Stimulated activated CD8-positive, alpha-beta memory T cell treated with anti-CD3 and anti-CD28 coated beads, Interleukin-15, amount 100 ng/mL, for 4 hours (primary cell): ENCODE measurements at places on chromosomes 13 and 19.

GRCh38 chr19:27971071-27971470, 1241.9 kb downstream of the UQCRFS1 start:
- no peak for DNase-seq

DNA sequence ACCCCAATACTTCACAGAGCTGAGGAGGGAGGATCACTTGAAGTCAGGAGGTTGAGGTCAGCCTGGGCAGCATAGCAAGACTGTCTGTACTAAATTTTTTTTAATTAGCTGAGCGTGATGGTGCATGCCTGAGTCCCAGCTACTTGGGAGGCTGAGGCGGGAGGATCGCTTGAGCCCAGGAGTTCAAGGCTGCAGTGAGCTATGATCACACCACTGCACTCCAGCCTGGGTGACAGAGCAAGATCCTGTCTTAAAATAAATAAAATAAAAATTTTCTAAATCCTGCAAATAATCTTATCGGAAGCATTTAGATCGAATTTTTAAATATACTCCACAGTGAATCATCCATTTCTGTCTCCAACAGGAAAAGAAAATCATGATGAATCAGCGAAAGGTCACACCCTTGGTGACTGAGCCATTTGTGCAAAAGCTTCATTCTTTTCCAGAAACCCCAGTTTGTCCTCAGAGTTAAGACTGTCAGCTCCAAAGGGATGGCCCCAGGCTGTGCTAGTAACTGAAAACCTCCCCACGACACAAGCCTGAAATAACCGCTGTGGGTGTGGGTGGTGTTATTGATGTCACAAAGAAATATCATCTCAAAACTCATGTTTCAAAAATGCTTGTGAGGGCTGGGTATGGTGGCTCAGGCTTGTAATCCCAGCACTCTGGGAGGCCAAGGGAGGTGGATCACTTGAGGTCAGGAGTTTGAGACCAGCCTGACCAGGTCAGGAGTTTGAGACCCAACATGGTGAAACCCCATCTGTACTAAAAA, 167.6 kb downstream of the PTPRS start:
- no peak for DNase-seq

DNA sequence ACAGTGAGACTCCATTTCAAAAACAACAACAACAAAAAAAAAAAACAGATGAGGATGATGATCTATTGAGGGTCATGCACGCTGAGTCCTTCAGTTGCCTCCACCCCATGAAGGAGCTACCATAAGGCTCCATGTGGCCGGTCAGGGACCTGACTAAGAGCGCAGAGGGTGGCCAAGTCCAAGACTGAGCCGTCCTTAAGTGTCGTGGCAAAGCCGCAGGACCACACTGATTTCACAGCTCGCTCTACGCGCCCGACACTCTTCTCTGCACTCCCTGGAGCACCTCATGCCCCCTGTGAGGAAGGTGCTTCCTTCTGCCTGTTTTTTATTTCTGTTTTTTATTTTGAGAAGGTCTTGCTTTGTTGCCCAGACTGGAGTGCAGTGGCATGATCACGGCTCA, 12.3 kb downstream of the TTYH1 start:
- no peak for DNase-seq

GRCh38 chr19:33426621-33427361, 53.3 kb downstream of the CEBPG start:
- no peak for DNase-seq

DNA sequence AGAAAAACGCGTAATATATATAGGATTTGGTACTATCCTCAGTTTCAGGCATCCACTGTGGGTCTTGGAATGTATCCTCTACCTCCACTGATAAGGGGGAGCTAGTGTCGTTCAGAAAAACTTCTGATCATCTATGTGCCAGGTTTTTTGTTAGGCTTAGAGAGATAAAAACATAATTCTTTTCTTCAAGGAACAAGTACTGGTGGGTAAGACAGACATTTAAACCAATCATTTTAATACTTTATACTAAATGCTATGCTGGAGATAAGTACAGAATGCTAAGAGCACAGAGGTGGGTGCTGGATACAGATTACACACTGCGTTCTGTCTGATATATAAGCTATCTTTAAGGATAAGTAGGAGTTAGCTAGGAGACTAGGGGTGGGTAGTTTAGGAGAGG, 166.1 kb downstream of the PDS5B start:
- no peak for DNase-seq

DNA sequence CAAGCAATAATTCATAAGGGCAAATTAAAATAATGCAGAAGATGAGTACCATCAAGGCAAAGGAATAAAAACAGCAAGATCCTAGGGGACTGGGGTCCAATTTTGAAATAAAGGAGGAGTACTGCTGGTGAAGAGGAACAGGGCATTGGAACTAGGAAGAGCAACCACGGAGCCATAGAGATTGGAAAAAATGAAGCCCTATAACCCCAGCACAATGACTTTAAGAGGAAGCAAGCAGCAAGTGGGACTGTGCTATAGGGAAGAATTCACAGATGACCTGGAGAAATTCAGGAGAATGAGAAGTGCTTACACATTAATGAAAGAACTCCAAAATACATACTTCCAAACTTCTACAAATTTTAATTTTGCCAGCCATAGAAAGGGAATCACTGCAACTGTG, 44.9 kb upstream of the ITM2B start:
- DNase-seq: no peak
